ENCODE measurements at places on chromosomes 1 and 21.

DNA sequence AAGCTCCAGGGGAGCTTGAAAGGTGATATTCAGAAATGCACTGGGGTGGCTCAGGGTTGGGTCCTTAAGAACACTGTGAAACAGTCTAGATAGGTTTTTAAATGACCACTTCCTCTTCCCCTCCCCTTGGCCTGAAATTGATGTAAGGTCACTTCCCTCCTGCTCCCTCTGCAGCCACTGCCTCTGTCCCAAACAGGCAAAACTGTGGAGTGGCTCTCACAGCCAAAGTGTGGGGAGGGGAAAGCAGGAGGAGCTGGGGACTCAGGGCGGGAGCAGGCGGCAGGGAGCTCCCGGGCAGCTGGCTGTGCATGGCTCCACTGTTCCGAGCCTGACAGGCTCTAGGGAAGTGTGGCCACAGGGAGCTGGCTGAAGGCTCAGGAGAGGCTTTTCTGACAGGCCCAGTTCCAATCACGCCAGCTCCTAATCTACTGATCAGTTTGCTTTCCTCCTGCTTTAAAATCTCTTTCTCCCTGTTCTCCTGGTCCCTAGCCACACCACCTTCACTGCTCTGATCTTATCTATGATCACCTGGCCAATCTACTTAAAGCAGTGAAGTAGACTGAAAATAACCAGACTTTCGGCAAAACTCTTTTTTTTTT lies 5.1 kb upstream of the CSRP1 start:
- DNase-seq, result no peak

DNA sequence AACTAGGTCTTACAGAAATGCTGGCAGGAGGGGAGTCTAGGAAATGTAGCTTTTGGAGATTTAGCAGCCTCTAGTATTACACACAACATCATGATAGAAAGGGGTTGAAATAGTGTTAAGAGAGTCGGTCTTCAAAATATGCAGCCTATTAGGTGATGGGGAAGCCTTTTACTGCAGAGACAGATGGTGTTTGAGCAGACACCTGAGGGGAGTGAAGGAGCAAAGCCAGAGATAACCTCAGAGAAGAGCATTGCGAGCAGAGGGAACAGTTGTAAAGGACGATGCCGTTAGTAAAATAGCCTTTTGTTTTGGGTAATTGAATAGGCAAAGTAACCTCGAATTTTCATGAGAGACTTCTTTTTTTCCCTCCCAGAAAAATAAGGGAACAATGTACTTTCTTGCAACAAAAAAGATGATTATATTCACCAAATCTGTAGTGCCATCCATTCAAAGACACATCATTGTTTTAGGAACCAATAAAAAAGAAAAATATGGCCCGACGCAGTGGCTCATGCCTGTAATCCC lies 66.3 kb upstream of the KIF1B start:
- DNase-seq, result no peak

DNA sequence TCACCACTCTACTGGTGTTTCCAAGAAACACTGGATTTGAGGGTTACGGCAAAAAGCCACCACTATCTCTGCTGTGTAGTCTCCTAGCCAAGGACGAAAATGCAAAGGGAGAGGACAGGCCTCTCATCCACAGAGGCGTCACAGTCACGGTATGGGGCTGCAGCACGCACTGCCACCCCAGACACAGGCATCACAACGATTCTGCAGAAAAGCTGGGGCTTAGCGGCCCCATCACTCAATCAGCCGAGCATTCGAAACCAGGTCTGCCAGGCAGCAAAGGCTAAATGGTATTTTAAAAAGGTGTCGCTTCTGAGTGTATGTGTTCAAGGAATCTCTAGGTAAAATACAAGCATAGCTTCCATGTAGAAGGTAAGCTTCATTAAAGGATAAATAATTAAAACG lies 1.4 kb downstream of the RIPK4 start:
- no peak for DNase-seq

GRCh38 chr1:8463144-8463927 lies 145.4 kb downstream of the SLC45A1 start:
- DNase-seq, result no peak

DNA sequence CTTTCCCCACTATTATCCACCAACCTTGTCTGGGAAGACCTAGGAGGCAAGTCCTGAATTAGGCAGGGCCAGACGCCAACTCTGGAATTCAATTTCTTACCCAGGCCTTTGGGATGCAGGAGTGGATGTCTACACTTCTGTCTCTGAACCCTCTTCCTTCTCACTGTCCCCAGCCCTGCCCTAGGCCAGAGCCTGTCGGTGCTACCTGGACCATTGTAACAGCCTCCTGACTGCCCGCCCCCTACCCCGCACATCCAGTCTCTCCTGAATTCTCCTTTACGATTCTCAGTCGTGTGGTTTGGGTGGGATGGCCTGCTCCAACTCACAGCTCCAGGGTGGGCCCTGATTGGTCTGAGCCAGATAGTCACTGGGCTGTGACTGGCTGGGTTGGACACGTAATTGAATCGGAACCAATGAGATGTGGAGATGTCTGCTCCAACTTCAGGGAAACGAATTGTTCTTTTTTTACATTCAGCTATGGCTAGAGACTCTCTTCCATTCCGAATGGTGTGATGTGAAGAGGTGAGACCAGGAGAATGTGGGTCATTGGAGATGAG lies 304.6 kb downstream of the PTPRU start:
- DNase-seq, result no peak

GRCh38 chr1:180278596-180279395 lies 48.7 kb downstream of the LHX4 start:
- DNase-seq, result no peak

GRCh38 chr1:220891224-220892085 lies 12.2 kb downstream of the HLX start:
- no peak for DNase-seq

GRCh38 chr1:40818264-40818961 lies 34.8 kb downstream of the KCNQ4 start:
- peak; percentile 87 for DNase-seq

DNA sequence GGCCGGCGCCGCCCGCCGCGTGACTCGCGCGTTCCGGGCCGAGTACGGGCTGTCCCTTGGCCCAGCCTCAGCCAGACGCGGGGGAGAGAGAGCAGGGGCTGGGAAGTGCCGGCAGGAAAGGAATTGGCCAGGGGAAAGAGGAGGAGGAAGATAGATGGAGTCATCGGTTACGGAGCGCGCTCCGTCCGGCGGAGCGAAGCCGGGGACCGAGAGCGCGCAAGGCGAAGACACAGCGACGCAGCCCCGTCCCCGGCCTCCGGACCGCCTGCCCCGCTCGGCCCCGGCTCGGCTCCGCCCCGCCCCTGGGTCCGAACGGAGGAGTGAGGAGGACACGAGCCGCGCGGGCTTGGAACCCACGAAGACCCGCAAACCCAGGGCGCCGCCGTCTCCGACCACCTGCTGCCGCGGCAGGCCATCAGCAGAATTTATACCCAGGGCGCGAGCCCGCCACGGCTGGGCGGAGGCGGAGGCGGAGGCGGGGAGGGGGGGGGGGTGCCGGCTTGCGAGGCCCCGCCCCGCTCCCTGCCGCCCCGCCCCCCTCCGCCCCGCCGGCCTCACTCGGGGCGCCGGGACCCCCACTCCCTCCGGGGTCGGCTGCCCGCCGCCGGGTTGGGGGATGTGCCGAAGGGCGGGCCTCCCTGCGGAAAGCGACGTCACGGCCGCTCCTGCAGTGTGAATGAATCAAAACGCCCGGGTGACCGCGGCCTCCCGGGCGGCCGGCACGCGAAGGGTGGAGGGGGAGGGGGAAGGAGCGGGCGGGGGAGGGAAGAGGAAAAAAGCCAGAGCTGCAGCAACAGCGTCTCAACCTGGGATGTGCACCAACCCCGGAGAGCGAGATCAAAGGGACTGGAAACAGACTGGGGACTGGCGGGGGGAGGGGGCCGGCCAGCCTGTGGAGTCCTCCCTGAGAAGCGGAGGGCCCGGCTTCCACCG lies at the start of gene LHX4:
Gene LHX4 (plus strand): TSS at position 782 of the 933 bp plus-strand sequence. CDS start 266 bp downstream, outside the sequence.
- no peak for DNase-seq

DNA sequence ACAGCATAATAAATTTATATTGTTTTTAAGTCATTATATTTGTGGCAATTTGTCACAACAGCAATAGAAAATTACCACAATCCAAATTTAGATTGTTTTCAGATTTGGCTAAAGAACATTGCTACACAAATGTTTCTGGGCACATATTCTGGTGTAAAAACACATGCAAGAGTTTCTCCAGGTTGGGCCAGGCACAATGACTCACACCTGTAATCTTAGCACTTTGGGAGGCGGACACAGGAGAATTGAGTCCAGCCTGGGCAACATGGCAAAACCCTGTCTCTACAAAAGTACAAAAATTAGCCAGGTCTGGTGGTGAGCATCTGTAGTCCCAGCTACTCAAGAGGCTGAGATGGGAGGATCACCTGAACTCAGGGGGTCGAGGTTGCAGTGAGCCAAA lies 8.4 kb downstream of the ERO1B start:
- no peak for DNase-seq

DNA sequence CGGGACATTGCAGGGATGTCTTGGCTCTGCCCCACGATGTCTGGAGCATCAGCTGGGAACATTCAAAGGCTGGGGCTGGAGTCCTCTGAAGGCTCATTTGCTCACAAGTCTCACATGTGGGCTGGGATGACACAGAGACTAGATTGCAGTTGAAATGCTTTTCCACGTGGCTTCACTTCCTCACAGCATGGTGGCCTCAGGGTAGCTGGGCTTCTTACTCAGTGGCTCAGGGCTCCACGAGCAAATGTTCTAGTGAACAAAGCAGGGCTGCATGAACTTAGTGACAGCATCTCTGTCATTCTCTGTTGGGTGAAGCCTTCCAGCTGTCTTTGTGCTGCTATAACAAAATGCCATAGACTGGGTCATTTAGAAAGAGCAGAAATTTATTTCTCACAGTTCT lies 247.0 kb upstream of the POU3F1 start:
- DNase-seq, result no peak

- DNase-seq, result no peak
Observed at GRCh38 chr1:172002725-172003345, 161.5 kb downstream of the DNM3 start.

DNA sequence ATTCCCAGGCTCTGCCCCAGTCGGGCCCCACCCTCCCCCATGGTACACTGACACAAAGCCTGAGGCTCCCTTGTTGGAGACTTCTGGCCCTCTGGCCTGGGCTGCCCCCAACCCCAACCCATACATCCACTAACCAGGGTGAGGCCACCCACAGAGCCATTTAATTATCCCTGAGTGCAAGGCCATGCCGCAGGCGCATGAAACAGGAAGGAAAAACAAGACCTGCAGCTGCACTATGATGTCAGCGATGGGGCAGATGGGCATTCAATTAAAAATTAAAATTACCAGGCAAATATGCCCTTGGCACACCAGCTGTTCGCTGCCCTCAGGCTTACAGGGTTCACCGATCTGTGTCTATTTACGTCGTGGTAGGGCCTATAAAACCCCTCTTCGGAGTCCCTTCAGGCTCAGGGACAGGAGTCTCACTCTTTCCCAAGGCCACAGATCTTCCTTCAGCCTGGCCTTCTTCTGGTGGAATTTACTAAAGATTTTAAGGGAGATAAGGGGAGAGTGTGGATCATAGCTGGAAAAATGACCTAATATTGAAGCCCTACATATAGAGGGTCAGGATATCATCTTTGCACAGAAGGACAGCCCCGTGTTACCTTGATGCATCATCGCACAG lies 29.6 kb upstream of the RGS16 start:
- no peak for DNase-seq

DNA sequence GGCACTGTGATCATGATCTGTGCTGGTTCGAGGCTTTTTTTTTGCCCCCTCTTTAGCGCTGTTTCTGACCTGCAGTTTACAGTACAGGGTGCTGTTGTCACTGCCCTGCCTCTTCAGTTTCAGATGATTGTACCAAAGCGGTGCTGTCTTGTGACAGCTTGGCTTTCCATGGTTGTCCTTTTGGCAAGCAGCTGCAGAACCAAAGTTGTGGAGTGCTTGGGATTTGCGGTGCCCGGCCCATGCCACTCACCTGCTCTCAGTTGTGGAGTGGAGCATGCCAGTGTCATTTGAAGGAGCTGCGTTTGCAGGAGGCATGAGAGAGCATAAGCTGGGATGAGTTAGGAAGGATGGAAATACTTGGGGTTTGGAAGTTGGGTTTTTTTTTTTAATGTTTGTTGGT lies 48.4 kb downstream of the DOP1B start:
- no peak for DNase-seq

DNA sequence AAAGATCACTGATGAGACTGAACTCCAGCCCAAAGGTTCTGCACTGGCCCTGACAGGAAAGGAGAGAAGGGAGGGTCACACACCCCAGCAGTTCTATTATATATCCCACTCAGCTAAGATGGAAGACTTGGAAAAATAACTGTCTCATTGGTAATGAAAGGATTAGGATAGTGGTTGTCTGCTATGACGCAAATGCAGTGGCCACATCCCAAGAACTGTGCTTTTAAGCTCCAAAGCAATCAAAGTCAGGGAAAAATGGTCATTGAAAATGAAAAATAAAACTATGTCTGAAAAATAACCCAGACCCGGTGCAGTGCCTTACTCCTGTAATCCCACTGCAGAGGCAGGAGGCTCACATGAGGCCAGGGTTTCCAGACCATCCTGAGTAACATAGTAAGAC lies 31.0 kb downstream of the PSMG1 start:
- no peak for DNase-seq

DNA sequence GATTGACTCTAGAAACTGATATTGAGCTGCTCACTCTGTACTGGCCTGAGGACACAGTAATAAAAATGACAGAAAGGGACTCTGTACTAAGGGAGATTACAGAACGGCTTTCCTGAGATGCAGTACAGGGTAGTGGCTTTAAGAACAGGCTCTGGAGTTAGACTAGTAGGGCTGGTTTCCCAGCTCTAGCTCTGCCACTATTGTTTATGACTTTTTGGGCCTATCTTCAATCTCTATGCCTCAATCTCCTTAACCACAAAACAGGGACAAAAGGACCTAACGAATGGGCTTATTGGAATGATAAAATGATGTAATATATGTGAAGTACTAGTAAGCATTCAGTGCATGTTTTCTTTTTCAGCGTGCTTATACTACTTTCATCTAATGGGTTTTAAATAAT lies 1.4 kb downstream of the DEPDC1 start:
- DNase-seq, result no peak

GRCh38 chr1:159949981-159950381 lies 4.1 kb downstream of the SLAMF9 start:
- DNase-seq, result no peak

DNA sequence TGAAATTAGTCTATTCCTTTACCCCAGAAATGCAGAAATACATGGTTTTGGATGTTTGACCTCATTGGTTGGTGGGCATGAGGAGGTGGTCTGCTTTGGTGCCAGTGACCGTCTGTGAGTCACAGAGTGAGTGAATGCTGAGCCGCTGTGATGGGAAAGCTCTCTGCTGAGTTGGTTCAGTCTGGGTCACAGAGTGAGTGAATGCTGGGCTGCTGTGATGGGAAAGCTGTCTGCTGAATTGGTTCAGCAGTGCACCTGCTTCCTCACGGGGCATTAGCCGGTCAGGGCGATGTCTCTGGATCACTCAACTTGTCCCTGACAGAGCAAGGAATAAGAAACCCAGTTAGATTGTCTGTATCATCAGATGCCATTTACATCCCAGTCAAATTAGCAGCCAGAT lies 40.8 kb downstream of the ADARB1 start:
- DNase-seq, result no peak

DNA sequence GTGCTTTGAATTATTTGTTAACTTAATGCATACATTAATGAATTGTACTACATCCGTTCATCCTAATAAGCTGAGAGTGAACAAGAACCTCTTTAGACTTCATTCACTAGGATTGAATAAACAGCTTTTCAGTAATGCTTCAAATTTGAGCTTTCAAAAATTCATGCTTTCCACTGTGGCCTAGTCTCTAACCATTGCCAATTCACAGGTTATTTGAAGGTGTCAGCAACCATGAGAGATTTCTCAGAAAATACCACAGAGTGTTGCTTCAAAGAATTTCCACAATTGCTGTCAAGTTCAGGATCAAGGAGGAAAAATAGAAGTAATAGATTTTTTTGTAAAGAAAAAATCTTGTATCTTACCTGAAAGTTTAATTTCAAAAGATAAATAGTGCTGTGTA lies 72.7 kb downstream of the AK5 start:
- no peak for DNase-seq

Data from stimulated activated CD4-positive, alpha-beta T cell treated with anti-CD3 and anti-CD28 coated beads, TNF-alpha, amount 100 ng/mL, for 24 hours (primary cell).